Stimulated activated CD4-positive, alpha-beta T cell treated with anti-CD3 and anti-CD28 coated beads, Interleukin-4, amount 100 ng/mL, for 1 hour (primary cell): ENCODE measurements at places on chromosomes 6 and 20.

DNA sequence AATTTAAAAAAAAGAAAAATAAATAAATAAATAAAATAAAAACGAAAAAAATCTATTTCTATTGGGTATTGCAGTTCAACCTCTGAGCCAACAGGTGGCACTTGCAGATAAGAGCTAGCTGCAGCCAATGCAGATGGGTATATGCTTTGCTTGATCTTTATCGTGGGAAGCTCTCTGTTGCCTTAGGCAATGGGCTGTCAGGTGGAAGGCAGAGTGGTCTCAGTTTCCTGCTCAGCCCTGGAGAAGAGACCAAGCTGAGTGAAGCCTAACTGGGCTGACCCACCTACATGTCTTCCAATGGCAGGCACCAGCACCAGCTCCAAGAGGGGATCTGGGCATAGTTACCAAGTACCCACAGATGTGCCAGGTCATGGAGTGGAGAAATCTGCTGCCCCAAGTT lies 95.0 kb downstream of the AK9 start:
- peak; percentile 4 for DNase-seq

- DNase-seq: no peak
Measured at GRCh38 chr6:108210556-108210955, 44.7 kb downstream of the NR2E1 start.

- DNase-seq: peak; percentile 43
Measured at GRCh38 chr20:37336369-37337207, 9.4 kb upstream of the SRC start.

GRCh38 chr6:144068794-144069193 lies 26.6 kb downstream of the SF3B5 start:
- no peak for DNase-seq

DNA sequence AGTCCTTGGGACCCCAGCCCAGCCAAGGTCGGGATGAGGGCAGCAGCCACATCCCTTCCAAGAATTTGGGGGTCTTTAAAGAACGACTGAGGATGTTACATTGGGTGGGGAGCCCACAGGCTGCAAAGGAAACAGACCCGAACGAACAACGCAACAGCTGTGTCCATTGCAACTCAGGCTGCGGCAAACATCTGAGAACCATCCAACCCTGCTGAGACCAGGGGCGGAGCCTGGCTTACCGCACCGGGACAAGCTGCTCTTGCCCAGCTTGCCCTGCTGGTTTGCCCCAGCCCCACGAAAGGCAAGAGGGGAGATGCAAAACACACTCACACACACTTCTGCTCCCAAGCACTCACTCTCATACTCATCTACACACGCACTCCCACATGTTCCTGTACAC lies 21.5 kb upstream of the TAF4 start:
- no peak for DNase-seq

DNA sequence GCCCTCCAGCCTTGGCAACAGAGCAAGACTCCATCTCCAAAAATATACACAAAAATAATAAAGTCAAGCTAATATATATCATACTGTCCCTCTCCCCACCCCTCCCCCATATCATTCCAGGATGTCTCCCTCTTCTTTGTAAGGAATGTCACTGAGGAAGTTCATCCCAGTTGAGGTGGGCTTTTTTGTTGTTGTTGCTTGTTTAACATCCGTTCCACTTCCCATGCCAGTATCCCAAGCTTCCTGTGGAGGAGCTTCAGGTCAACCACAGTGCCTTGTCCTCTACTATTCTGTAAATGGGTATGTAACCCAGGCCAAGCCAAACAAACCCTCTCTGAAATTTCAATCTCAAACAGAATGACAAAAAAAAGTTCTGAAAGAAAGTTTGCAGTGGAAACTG lies 19.0 kb upstream of the PTPN1 start:
- DNase-seq: no peak

DNA sequence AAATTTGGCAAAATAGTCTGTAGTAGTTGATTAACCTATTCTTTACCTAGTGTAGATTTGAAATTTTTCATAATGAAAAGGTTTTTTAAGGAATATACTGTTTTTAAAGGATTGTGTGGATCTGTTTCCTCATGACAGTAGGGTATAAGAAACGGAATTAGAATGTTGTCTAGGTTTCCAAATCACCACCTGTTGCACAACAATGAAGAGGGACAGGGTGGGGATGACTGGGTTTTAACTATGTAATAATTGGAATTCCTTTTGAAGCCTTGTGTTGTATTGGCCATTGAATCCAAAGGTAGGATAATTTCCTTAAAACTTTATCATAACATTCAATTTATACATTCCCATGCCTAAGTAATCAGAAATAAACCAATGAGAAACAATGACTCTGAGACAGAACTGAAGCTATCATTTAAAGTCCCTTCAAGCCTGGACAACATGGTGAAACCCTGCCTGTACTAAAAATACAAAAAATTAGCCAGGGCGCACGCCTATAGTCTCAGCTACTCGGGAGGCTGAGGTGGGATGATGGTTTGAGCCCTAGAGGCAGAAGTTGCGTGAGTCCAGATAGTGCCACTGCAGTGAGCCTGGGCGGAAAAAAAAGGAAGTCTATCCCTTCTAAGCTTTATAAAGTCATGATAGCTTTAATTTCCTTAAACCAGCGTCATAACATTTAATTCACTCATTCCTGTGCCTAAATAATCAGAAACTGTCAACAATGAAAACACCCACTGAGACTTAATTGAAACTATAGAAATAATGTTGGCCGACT lies 18.3 kb upstream of the SLC17A5 start:
- DNase-seq: no peak

DNA sequence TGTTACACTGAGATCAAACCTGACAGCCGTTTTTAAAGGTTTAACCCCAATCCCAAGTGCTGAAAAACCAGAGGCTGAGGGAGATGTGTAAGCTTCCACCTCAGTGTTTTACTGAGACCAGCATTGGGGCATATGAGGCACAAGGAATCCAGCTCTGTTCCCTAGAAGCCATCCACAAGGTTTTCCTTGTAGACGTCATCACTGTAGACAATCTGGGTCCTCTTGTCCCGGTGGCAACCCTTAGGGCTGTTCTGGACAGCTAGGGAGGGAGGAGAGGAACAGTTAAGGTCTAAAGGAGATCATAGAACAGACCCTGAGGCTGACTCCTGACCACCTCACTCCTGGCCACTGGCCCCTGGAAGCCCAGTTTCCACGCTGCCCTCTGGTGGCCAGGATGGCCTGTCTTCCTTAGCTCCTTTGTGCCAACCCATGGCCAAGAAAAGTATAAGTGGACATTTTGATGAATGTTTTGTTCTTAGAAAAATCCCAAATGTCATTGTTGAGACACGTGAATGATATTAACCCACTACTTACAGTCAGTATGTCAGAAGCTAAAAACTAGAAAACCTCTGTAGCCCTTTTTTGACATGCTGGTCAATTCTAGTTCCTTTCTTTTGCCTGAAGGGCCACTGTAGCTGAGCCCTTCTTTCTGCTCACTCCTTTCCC lies 6.4 kb downstream of the CFB start:
- peak; percentile 44 for DNase-seq

DNA sequence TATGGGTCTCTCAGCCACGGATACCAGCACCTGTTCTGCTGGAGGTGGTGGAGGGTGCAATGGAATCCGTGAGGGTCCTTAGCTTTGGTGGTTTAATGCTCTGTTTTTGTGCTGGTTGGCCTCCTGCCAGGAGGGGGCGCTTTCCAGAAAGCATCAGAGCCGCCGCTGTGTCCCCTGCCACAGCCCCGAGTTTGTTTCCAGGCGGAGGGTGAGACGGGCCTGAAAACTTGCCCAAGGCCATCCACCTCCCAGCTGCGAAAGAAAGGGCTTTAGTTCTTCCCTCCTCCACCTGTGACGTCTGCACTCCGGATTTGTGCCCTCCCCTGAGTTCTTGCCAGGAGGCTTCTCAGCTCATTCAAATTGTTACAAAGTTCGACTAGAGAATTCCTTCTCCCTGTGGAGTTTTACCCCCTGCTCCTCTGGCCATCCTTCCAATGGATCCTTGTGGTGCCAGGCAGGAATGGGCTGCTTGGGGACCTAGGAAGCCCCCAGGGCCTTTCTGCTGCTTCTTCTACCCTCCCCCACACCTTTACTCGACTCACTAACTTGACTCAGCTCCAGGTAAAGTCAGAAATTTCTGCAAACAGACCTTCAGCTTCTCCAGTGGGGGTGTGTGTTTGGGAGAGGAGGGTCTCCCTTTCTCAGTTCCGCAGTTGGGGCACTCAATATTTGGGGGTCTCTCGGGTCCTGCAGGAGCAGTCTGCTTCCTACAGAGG lies 873.7 kb downstream of the KIF16B start:
- DNase-seq: no peak

GRCh38 chr6:126134491-126134890 lies 148.2 kb downstream of the TRMT11 start:
- no peak for DNase-seq

DNA sequence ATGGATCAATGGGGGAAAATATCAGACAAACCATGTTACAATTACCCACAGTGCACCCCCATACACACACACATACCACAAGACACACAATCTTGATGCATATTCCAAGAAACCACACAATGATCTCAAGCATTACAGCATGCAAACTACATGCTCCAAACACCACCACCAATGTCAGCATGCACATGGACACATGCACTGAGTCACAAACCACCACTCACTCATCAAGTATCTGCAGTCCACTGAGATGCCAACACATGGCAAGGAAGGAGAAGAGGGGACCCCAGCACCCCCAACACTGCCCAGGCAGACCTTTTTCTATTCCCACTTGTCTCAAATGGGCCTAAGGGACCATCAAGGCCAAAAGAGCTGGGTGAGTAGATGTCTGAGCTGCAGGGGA lies 91.6 kb downstream of the PREX1 start:
- DNase-seq: no peak

DNA sequence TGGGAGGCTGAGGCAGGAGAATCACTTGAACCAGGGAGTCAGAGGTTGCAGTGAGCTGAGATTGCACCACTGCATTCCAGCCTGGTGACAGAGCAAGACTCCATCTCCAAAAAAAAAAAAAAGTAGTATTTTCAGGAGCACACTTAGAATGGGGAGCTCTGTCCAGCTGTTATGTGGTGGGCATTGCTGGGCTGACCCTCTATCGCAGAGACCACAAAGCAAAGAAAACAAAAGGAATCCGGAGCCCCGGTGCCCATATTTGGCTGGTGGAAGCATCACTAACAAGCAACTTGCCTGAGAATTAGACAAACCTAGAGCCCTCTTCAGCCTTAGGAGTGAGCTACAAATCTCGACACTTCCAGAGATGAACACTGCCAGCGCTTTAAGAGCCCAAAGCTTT lies 137.3 kb upstream of the GPR6 start:
- DNase-seq: no peak

- DNase-seq: no peak
Measured at GRCh38 chr20:57410924-57411323, 19.7 kb downstream of the RBM38 start.

GRCh38 chr6:13992417-13993055 lies 67.8 kb downstream of the RNF182 start:
- DNase-seq: no peak

GRCh38 chr6:28940294-28940857 lies 16.6 kb upstream of the TRIM27 start:
- DNase-seq: peak; percentile 48

DNA sequence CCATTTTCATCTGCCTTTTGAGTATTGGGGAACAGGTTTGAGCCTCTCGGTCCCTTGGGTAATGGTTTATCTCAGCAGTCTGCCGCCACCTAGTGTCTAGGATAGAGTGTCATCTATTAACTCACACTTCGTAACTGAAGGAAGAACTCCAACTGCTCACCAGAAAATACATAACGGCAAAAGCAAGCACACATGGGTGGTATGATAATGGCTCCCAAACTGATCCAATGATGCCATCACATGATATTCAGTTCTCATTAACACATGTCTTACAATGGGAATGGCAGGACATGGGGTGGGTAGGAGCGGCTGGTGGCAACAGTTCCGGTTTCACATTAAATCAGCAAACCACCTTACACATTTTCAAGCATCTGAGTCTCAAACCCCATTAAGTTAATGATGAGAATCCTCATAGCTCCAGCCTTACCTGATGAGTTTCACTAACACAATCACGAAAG lies 110.7 kb upstream of the PHACTR1 start:
- DNase-seq: peak; percentile 14

- DNase-seq: no peak
Measured at GRCh38 chr6:75428204-75428603, 65.4 kb downstream of the FILIP1 start.

GRCh38 chr20:519999-520398 lies 23.6 kb downstream of the CSNK2A1 start:
- no peak for DNase-seq

GRCh38 chr20:14518648-14519047 lies 181.2 kb upstream of the FLRT3 start:
- no peak for DNase-seq

DNA sequence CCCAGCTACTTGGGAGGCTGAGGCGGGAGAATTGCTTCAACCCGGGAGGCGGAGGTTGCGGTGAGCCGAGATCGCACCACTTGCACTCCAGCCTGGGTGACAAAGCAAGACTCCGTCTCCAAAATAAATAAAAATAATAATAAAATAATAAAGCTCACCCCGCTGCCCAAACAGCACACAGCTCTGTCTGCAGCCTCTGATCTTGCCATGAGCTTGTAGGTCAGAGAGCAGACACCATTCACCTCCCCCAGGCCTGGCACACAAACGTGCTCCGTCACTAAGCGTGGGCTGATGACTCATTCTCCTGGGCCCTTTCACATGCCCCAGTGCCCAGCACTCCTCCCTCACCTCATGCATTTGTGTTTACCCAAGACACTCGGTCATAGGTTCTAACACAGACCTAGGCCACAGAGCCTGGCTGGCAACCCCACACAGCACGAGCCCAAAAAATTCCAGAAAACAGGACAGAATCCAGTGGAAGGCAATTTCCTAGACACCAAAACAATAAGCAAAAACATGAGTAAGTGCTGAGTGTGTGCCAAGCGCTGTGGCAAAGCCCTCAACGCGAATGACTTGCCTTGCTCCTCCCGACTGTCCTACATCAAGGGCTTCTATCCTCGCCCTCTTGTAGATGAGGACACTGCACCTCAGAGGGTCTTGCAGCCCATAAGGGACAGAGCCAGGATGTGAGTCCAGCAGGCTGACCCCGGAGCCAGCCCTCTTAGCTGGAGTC lies 18.0 kb downstream of the ATP9A start:
- peak; percentile 38 for DNase-seq

- DNase-seq: no peak
Measured at GRCh38 chr6:2890976-2891767, 11.9 kb downstream of the SERPINB9 start.

GRCh38 chr20:35515949-35516645 lies 13.4 kb downstream of the C20orf173 start:
- DNase-seq: no peak
